Brain pericyte (primary cell): ENCODE measurements at places on chromosomes 11 and 22.

- DNase-seq: no peak
These were observed at the start of gene SLC5A1 for GRCh38 chr22:32042924-32043323. Gene SLC5A1, plus strand, starts transcription at chr22:32043261. Its CDS starts 21 bp downstream, at chr22:32043282.

DNA sequence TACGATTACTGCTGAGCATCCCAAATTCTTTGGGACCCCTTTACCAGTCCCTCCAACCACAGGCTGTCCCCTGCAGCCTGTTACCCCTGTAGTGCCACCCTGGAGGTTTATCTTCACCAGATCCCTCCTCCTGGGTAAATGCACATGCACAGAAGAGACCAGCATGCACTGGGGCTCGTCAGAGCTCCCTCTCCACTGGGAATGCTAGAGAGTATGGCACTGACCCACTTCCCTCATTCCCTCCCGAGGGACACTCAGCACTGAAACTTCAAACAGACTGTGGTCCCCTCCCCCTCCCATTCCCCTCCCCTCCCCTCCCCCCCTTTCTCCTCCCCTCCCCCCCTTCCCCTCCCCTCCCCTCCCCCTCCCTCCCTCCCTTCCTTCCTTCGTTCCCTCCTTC is 49.1 kb downstream of the C11orf91 start:
- DNase-seq: no peak

DNA sequence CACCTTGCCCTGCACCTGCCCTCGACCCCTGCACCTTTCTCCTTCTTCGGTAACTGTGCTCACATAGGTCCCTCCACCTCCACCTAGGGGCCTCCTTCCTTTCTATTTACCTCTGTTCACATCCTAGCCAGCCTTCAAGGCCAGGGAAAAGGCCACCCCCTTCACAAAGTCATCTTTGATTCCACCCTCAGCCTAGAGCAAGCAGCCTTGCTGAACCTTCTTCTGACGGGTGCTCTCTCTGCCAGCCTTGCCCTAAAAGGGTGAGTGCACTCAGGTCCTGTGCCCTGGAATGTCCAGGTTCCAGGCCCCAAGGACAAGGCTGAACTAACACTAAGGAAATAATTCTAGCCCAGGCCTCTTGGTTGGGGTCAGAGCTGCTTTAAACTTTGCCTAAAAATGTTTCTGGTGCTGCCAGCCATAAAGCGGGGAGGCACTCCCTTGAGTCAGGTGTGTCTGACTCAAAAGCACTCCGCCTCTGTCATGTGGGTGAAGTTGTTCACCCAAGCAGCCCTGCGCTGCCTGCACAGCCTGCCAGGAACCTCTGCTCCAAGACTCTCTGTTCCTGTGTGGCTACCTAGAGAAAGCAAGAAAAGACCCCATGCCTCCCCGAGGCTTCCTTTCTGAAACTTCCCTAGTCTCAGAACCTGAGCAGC is 9.2 kb upstream of the FAM83F start:
- no peak for DNase-seq

DNA sequence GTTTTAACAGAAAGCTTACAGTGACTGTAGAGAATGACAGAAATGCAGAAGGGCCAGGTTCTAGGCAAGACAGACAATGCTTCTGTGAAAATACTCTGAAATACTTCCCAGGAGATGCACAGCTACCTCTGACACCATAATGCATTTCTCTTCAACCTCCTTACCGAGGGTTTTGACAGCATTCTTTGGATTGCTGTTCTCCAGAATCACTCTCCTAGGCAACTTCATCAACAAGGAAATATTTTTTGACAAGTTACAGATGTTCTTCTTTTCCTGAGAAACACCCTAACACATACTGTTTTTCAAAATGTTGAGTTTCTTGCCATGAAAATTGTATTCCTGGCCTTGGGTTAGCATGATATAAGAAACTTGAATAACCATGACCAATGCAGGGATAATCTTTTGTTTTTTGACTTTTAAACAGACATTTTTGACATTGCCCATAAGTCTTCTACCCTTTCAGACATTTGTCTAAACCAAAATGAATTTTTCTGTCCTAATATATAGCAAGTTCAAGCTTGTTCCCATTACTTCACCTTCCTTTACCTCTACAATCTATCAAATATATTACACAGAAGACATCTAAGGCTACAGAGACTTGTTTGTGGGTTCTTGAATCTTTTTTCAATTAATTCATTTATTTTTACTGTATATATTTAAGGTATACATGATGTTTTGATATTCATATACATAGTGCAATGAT is 108.1 kb downstream of the CCDC34 start:
- DNase-seq: no peak

GRCh38 chr22:42372976-42373375 is 59.2 kb downstream of the NFAM1 start:
- no peak for DNase-seq

DNA sequence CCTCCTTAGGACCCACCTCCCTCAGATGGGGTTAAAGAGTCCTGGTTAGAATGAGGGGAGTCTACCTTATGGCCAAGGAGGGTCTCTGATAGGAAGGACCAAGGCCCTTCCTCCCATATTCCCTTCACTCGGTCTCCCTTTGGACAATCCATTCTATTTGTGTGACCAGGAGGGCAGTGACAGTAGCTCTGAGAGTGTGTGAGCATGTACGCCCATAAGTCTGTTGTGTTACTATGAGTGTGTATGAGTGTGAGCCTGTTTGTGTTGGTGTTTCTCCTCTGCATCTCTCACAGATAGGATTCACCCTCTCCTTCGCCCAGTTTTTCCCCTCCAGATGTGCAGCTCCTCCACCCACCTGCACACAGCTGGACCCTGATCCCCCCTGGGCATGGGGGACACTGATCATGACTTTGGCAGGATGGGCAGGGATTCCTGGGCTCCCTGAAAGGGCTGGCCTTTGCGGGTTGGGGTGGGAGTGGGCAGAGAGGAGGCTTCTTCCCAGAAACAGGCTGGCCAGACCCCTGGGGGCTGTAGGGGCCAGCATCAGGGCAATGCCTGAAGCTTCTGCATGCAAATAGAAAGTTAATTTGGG is 14.5 kb downstream of the PHLDB1 start:
- no peak for DNase-seq

- no peak for DNase-seq
These were observed 15.0 kb downstream of the METTL15 start for GRCh38 chr11:28123151-28123581.

DNA sequence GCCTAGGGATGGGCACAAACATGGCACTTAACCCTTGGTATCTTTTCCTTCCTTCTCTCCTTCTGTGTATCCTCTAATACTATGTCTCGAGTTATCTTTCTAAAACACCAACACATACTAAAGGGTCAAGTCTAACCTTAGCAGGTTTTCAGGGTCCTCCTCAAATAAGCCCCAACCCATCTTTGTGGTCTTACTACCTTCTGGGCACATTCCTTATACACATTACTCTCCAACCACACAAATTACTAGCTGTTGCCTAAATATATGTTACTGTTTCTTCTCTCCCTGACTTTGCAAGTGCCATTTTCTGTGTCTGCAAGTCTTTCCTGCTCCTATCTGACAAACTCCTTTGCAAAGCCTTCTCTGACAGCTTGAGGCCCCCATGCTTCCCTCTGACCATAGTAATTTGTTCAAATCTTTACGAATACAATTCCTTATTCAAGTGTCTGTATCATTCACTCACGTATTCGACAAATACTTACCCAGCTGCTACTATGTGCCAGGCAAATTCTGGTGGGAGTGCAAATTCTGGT is 15.8 kb upstream of the NUP160 start:
- no peak for DNase-seq

DNA sequence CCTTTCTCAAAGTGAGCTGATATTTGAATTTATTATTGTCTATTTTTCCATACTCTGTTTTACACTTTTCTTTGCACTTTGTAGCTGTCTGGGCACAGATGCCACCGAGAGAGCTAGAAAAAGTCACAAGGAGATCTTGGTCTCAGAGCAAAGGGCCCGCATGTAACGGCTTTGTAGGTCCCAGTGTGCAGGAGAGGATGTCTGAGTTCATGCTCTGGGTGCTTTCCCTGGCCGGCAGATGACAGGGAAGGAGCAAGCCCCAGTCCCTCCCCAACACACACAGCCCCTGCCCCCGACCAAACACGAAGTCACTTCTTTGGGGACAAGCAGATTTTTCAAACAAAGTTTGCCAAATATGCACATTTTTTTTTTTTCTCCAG is 55.8 kb downstream of the SMIM38 start:
- DNase-seq: no peak

DNA sequence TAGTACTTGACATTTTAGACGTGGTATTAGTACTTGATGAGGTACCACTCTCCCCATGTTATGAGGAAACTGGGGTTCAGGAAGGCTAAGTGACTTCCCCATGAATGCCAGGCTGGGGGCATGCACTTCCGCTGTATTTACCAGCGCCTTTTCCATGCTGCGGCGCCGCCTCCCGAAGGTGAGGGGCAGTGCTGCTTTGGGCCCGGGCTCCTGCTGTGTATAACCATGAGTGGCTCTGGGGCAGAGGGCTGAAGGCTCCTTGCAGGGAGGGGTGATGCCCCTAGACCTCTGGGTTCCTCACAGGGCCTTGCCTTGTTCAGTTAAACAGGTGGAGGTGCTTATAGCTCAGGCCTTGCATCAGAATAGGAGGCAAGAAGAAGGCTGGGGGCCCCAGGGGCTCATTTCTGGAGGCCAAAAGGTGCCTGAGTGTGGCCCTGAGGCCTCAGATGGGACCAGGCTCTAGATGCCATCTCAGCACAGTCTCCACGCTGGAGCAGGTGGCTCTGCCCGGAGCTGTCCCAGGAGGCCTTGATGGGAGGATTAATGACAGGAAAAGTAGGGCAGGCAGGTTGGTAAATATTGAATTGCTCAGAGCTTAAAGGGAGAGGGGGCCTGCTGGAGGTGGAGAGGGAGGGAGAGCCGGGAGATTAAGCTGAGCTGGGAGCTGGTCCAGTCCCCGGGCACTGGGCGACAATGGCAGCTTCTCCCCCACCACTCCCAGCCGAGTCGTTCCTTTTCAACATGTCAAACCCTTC is 129.6 kb downstream of the CEP164 start:
- DNase-seq: no peak

GRCh38 chr11:6083129-6083528 is 24.4 kb upstream of the OR56B4 start:
- no peak for DNase-seq

DNA sequence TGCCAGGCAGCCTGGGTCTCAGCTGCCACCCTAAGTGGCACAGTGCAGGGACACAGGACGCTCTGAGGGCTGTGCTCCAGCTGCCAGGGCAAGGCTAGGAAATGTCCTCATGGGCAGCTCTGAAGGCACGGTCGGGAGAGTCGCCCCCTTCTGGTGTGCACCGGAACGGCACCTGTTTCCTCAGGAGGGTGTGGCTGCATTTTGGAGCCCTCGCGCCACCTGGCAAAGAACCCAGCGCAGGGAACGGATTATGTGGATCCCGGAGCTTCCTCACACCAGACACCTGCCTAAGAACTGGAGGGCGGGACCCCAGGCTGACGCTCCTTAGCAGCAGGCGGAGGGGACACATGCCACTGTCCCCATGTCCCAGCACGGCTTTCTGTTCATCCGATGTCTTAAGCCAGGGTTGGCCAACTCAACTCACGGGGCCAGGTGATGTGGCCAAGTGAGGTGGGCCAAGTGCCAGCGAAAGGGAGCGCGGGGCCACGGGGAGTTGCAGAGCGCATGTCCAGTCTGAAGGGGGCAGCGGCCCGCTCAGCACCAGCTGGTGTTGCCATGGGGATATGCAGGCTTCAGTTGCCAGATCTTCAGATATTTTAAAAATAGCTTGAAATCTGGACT is 5.1 kb upstream of the SLC22A8 start:
- no peak for DNase-seq

- no peak for DNase-seq
These were observed 4.9 kb downstream of the ADORA2A start for GRCh38 chr22:24432059-24432853.

GRCh38 chr11:208181-208916 is 841 bp downstream of the RIC8A start:
- DNase-seq: no peak

GRCh38 chr11:70802185-70802584 is 403.9 kb downstream of the CTTN start:
- no peak for DNase-seq

- no peak for DNase-seq
These were observed 18.6 kb downstream of the EMID1 start for GRCh38 chr22:29224121-29224858.

DNA sequence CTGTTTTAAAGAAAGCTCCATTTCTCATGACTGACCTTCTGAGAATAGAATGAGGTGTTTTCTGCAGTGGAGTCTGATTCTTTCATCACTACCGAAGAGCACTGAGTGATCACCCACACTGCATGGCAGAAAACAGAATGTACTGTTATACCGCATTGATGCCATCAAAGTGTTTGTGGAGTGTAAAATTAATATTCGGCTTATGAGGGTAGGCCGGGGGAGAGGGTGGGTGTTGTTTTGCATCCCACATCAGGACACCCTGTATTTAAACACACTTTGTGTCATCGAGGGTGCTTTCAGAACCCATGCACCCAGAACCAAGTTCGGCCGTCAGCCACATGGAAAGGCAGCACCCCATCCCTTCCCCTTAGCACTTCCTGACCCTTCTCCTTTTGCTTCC is 41.3 kb upstream of the ETS1 start:
- no peak for DNase-seq

DNA sequence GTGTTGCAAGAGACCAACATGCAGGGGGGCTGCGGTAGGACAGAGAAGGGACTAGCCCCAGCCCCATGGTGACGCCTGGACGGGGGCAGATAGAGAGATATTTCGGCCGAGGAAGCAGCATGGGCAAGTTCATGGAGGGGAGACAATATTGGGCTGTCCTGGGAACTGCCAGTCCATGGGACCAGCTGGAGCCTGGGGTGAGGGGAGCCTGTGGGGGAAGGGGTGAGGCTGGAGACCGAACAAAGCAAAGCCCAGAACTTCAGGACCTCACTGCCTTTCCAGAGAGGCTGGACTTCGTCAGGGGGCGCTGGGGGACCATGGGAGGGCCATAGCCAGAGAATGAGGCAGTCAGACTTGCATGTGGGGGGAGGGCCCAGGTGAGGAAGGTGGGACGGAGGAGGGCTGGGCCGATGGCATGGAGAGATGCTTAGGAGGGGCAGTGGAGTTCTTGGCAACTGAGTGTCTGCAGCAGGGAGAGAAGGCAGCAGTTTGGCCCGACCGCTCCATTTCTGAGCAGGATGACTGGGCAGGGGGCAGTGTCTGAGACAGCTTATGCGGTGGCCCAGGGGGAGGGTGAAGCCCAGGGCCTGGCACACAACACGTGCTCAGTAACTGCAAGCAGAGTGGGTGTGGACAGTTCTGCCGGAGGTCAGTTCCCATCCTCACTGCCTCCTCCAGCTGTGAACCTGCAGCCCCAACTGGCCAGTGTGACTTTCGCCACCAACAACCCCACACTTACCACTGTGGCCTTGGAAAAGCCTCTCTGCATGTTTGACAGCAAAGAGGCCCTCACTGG is 712 bp downstream of the UPK3A start:
- DNase-seq: no peak
